ENCODE measurements at places on chromosomes 7 and 10.

DNA sequence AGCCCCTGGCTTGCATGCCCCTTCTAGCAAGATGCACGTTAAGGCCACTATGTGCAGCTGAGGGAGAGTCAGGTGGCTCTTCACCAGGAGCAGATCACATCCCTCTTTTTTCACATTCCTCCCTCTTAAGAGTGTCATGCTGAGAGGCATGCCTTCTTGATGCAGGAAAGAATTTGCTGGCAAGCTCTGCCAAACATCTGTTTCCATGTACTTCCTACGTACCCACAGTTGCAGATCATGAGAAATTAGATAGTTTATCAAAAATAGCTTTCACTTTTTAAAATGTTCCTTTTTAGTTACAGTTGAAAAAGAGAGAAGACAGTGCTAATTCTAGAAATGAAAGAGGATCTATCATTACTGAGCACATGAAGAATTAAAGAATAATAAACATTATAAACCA, 79.7 kb upstream of the ZNF722 start:
- no peaks in the 10 kb centered on the region for H3K36me3 ChIP-seq
- no peaks in the 10 kb centered on the region for H3K27me3 ChIP-seq
- H3K27ac ChIP-seq: no peak overlapping the region
- H3K4me1 ChIP-seq: no peaks in the 10 kb centered on the region
- H3K4me3 ChIP-seq: no peak overlapping the region

DNA sequence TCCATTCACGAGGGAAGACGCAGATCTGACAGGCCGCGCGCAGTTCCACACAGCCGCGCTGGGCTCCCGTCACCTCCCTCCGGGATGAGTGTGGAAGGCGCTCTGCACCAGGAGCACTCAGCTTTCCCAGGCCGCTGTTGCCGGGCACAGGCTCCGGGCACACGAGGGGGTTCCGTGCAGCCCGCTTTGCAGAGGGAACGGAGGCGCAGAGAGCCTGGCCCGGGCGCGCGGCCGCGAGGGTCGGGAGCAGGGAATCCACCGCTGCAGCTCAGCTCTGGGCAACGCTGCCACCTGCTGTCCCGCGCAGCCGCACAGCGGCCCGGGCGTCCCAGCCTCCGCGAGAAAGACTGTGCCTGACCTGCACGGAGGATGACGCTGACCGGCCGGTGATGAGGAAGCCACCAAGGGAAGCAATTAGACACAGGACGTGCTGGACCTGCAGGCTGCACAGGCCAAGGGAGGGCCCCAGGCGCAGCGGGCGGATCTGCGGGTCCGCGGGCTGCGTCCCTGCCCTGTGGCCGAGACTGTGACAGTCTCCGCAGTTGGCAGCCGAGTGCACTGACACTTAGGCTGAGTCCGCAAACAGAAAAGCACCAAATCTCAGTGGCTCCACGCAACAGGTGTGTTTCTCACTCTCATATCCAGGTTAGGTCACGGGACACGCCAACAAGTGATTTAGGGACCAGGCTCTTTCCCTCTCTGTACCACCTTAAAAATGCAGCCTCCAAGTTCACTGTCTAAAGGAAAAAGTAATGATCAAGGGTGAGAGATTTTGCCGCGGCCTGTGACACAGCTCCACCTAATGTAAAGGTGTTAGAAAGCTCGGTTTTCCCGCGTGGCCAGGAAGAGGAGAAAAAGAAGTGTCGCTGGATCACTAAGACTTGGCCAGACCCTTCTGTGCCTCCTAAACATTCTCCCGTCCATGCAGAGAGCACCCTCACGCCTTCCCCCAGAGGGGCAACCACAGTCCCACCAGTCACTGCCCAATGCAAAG, 94.5 kb downstream of the SEC61G start:
- H3K4me1 ChIP-seq: peaks cover 10% of the 10 kb centered on the region
- peaks cover 18% of the 10 kb centered on the region for H3K27me3 ChIP-seq
- H3K4me3 ChIP-seq: peak overlapping the region; percentile 74

DNA sequence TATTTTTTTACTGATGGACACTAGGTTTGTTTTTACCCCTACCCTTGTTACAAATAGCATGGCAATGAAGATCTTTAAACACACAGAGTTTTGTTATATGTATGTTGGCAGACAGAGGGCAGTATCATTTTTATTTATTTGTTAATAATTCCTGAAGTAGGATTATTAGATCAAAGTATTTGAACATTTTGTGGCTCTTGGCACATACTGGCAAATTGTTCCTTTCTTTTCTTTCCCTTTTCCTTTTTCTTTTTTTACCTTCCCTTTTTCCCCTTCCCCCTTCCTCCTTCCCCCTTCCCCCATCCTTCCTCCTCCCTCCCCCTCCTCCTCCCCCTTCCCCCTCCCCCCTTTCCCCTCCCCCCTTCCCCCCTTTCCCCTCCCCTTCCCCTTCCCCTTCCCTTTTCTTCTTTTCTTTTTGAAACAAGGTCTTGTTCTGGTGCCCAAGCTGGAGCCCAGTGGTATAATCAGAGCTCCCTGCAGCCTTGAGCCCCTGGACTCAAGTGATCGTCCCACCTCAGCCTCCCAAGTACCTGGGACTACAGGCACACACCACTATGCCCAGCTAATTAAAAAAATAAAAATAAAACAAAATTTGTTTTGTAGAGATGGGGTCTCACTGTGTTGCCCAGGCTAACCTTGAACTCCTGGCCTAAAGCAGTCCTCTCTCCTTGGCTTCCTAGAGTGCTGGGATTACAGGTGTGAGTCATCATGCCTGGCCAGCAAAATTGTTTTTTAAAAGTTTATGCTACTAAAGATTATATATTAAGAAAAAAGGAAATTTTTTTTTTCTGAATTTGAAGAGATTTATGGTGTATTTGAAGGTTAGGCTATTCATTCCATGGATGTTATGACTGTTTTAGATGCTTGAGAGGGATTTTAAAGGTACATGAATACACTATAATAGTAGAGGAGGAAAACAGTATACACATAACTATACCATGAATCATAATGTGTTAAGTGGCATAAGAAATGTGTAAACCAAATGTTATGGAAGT, 39.3 kb downstream of the SEPTIN7 start:
- no peak overlapping the region for H3K27ac ChIP-seq
- H3K4me1 ChIP-seq: peaks cover 27% of the 10 kb centered on the region
- H3K4me3 ChIP-seq: no peak overlapping the region
- DNase-seq: no peak

- no peaks in the 10 kb centered on the region for H3K27me3 ChIP-seq
- no peak for DNase-seq
- no peak overlapping the region for H3K27ac ChIP-seq
- H3K4me3 ChIP-seq: no peak overlapping the region
- H3K4me1 ChIP-seq: no peaks in the 10 kb centered on the region
These were observed 31.0 kb downstream of the SBDS start for GRCh38 chr7:66964411-66964810.

DNA sequence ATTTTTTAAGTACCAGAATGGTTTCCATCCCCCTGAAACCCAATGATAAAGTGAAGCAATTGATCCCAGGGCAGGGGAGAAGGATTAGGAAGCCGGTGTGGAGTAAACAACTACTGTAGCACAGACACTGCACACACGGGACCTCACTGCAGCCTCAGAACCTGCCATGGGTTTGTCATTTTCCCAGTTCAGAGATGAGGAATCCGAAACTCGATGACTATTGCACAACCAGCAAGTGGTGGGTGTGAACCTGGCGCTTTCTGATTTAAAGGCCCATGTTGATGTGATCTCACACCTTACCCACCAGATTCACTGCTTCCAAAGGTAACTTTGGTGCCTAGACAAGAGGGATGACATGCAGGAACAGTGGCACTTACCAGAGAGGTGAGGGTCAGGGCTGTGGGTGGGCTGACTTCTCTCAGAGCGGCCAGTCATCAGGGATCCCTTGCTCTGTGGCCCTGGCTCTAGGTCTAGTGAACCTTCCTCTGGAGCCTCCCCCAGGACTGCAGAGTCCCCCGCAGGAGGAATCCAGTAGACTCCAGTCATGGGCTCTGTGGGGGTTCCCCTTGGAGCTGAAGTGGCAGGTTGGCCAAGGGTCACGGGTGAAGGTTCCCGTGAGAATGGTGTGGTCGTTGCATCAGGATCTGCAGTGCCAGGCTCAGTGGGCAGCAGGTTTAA, 62.8 kb downstream of the PKD1L1 start:
- no peak overlapping the region for H3K27ac ChIP-seq
- no peaks in the 10 kb centered on the region for H3K27me3 ChIP-seq
- peaks cover 2% of the 10 kb centered on the region for H3K4me1 ChIP-seq
- no peak overlapping the region for H3K4me3 ChIP-seq
- DNase-seq: no peak

- no peaks in the 10 kb centered on the region for H3K4me1 ChIP-seq
These were observed 453.1 kb downstream of the SORCS1 start for GRCh38 chr10:106711313-106711906.

- no peaks in the 10 kb centered on the region for H3K36me3 ChIP-seq
- no peak overlapping the region for H3K4me3 ChIP-seq
- DNase-seq: no peak
- peaks cover 16% of the 10 kb centered on the region for H3K27me3 ChIP-seq
- no peak overlapping the region for H3K27ac ChIP-seq
These were observed 45.3 kb downstream of the DGKI start for GRCh38 chr7:137801491-137801890.

- H3K27ac ChIP-seq: no peak overlapping the region
- peaks cover 3% of the 10 kb centered on the region for H3K36me3 ChIP-seq
- no peak for DNase-seq
- peaks cover 49% of the 10 kb centered on the region for H3K27me3 ChIP-seq
- no peaks in the 10 kb centered on the region for H3K4me1 ChIP-seq
These were observed 352.8 kb upstream of the PODXL start for GRCh38 chr7:131909151-131909768.

GRCh38 chr7:3980300-3980643, 679.2 kb downstream of the SDK1 start:
- no peak for DNase-seq
- no peak overlapping the region for H3K4me3 ChIP-seq
- no peaks in the 10 kb centered on the region for H3K36me3 ChIP-seq
- no peak overlapping the region for H3K27ac ChIP-seq
- no peaks in the 10 kb centered on the region for H3K4me1 ChIP-seq

- no peaks in the 10 kb centered on the region for H3K4me1 ChIP-seq
- H3K4me3 ChIP-seq: no peak overlapping the region
- peaks cover 26% of the 10 kb centered on the region for H3K27me3 ChIP-seq
- peaks cover 5% of the 10 kb centered on the region for H3K36me3 ChIP-seq
These were observed 7.6 kb upstream of the ADCYAP1R1 start for GRCh38 chr7:31044529-31044928.

- no peaks in the 10 kb centered on the region for H3K27me3 ChIP-seq
- H3K4me1 ChIP-seq: no peaks in the 10 kb centered on the region
- H3K4me3 ChIP-seq: no peak overlapping the region
- DNase-seq: no peak
These were observed 440.6 kb upstream of the LRRN3 start for GRCh38 chr7:110650328-110650727.

DNA sequence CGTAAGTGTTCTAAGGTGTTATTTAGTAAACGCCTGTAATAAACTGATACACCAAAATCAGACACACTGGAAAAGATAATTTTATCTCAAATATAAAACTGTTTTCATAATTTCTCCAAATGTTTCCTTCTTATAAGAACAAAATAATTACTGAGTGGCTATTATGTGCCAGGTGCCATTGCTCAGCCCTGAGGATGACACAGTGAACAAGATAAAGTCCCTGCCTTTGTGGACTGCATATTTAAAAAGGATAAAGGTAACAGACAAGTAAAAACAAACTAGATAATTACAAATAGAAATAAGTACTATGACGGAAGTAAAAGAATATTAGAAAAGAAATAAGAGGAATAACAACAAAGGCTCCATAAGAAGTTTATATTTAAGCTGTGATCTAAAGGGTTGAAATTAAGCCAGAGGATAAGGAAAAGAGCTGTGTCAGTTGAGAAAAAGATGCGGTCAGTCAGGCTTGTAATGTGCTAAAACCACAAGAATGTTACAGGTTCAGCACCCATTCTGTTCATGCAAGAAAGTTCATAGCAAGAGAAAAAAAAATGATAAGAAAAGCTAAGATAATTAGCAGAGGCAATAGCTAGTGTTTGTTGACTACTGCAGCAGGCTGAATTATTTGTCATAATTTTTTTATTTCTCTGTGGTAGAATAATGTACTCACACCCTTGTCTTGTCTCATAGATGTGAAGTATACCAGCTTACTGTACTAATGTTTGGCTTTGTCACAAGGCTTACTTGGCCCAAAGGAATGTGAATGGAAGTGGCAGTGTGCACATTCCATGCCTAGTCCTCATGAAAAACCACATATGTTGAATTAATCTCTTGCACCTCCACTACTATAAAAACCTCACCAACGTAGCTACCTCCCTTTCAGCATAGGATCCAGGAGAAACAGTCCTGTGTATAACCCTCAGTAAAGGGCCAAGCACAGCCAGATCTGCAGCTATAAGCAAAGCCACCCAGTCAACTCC, 75.1 kb downstream of the CRPPA start:
- no peak overlapping the region for H3K27ac ChIP-seq
- DNase-seq: no peak
- H3K4me3 ChIP-seq: no peak overlapping the region
- no peaks in the 10 kb centered on the region for H3K4me1 ChIP-seq

GRCh38 chr10:96789571-96790108, 42.5 kb upstream of the LCOR start:
- no peak overlapping the region for H3K4me3 ChIP-seq
- no peaks in the 10 kb centered on the region for H3K36me3 ChIP-seq
- DNase-seq: peak; percentile 50
- H3K27me3 ChIP-seq: peaks cover 28% of the 10 kb centered on the region

DNA sequence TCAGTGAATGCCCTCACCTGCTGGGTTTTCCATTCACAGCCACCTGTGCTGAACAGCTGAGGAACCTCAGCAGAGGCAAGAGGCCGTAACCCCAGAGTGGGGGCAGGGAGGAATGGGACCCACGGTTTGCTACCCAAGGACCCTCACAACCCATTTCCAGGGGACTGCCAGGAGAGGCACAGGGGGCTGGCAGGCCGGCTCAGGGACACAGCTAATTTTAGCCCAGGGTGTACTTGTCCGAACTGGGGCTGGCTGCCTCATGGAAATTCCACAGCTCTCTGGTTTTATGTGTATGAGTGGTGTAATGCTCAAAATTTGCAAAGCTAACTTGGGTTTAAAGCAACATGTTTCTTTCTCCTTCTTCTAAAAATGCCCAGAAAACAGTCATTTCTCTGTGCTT, 42.2 kb downstream of the MINDY4 start:
- no peaks in the 10 kb centered on the region for H3K36me3 ChIP-seq
- no peak overlapping the region for H3K4me3 ChIP-seq
- DNase-seq: no peak
- H3K27me3 ChIP-seq: no peaks in the 10 kb centered on the region
- H3K27ac ChIP-seq: no peak overlapping the region
- H3K4me1 ChIP-seq: peaks cover 3% of the 10 kb centered on the region

DNA sequence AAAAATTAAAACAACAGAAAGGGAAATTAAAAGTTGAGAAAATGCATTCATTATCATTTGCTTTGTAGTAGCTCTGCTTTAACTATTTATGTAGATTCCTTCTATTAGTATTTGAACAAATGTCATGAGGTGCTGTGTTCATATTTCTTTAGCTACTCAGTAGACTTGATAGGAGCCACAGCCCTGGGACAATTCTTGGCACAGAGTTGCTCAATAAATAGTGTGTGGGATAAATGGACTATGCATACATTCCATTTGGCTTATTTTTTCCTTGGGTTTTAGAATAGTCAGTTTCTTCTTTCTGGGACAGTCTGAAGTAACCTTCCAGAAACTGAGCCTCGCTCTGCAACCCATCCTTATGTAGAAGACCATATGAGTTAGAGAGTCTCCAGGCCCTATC, 13.4 kb downstream of the RPP30 start:
- no peak overlapping the region for H3K4me3 ChIP-seq
- H3K4me1 ChIP-seq: peaks cover 10% of the 10 kb centered on the region
- no peak for DNase-seq
- no peaks in the 10 kb centered on the region for H3K27me3 ChIP-seq
- H3K27ac ChIP-seq: no peak overlapping the region
- H3K36me3 ChIP-seq: peaks cover 11% of the 10 kb centered on the region

GRCh38 chr7:73519867-73520672, 2.0 kb downstream of the BAZ1B start:
- peak overlapping the region; percentile 94 for H3K27ac ChIP-seq
- no peaks in the 10 kb centered on the region for H3K27me3 ChIP-seq
- H3K4me3 ChIP-seq: peak overlapping the region; percentile 89
- peaks cover 47% of the 10 kb centered on the region for H3K4me1 ChIP-seq
